ENCODE measurements at places on chromosomes 2 and 18. TPM values are rescaled to one million over a fixed set of nuclear protein-coding genes. Genes with fewer than 3 reads are reported as not detected.

Gene UPP2
- total RNA-seq, result not detected

Gene REG3A
- not detected for total RNA-seq

Gene CENPA
- total RNA-seq, result not detected

Gene RAD51AP2
- total RNA-seq, result 0.43 TPM

Gene DPY30
- total RNA-seq, result 37.2 TPM

Gene IL36RN
- not detected for total RNA-seq

Gene LHCGR
- 0.24 TPM for total RNA-seq

Gene SKOR2
- not detected for total RNA-seq

Gene ANKRD29
- total RNA-seq, result 3.9 TPM

Gene CD302
- total RNA-seq, result 10.8 TPM

Gene HK2
- total RNA-seq, result 15.5 TPM

Gene TRIM43
- total RNA-seq, result not detected

Gene GTF3C2
- total RNA-seq, result 23.9 TPM

Gene TUBA3E
- 1.2 TPM for total RNA-seq
